ENCODE measurements at places on chromosomes 6 and 20.
A peak's percentile ranks its signal among the peaks of the same experiment; 100 is the strongest.

GRCh38 chr6:161584621-161585340 lies 310.9 kb upstream of the AGPAT4 start:
- DNase-seq, result no peak

- DNase-seq, result no peak
Measured at GRCh38 chr6:144364208-144364720, 79.1 kb downstream of the UTRN start.

- no peak for DNase-seq
Measured at GRCh38 chr6:87277123-87277522, 45.3 kb upstream of the SMIM8 start.

DNA sequence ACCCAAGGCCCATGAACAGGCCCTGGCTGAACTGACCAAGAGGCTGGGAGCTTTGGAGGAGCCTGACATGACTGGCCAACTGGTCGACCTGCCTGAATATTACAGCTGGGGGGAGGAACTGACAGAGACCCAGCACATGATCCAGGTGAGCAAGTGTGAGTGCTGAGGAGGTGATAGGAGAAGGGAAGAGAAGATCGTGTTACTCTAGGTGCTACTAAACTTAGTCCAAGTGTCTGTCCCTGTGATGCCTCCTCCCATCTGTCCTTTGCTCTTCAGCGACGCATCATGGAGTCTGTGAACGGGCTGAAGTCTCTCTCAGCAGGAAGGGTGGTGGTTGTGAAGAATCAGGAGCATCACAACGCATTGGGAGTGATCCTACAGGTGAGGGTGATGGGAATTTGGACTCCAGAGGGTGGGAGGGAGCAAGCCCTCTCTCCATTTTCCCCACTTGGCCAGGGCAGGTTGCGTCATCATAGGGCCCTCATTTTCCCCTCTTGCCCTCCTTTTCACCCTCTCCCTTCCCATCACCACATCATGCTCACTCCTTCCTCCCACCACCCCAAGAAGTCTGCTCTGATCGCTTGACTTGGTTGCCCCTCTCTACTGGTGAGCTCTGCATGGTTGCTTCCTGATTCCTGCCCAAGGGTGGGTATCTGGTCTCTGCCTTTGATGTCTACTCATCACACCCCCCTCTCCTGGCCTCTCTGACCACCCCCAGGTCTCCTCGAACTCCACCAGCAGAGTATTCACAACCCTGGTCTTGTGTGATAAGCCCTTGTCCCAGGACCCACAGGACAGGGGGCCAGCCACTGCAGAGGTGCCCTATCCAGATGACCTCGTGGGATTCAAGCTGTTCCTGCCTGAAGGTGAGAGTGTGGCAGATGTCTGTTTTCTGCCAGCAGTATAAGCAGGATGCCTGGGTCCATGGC lies 4.7 kb downstream of the DXO start:
- no peak for DNase-seq

DNA sequence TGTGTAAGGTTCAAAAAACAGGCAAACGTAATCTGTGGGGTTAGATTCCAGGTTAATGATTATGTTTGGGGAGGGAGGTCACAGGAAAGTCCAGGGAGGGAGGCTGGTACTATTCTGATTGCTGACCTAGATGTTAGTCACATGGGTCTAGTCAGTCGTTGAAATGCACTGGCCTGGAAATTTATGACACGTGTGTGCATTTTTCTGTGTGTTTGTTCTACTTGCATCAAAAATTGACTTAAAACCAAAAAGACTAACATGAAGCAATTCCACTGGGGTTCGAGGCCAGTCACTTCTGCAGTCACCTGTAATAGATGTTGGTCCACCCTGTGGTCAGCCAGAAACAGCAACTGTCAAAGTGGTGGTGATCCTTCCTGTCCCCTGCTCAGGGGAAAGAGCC lies 104.2 kb upstream of the MLN start:
- no peak for DNase-seq

DNA sequence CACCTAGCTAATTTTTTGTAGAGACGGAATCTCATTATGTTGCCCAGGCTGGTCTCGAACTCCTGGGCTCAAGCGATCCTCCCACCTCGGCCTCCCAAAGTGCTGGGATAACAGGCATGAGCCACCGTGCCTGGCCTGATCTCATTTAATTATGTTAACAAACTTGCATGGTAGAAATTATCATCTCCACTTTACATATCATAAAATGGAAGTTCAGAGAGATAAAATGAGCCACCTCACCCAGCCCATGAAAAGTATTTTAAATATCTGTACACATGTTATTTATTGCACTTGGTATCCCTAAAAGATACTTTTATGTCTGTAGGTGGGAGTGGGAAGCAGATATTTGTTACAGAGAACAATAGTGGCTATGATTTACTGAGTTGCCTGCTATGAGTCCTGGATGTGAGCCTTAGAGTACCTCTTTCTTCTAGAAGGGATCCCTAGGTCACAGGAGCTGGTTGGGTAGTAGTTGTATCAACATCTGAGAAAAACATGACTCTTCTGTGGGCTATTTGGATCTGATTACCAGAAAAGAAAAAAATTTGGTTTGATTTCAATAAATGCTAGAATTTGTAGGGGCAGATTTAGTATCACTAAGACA lies 52.4 kb upstream of the EIF2S2 start:
- no peak for DNase-seq

DNA sequence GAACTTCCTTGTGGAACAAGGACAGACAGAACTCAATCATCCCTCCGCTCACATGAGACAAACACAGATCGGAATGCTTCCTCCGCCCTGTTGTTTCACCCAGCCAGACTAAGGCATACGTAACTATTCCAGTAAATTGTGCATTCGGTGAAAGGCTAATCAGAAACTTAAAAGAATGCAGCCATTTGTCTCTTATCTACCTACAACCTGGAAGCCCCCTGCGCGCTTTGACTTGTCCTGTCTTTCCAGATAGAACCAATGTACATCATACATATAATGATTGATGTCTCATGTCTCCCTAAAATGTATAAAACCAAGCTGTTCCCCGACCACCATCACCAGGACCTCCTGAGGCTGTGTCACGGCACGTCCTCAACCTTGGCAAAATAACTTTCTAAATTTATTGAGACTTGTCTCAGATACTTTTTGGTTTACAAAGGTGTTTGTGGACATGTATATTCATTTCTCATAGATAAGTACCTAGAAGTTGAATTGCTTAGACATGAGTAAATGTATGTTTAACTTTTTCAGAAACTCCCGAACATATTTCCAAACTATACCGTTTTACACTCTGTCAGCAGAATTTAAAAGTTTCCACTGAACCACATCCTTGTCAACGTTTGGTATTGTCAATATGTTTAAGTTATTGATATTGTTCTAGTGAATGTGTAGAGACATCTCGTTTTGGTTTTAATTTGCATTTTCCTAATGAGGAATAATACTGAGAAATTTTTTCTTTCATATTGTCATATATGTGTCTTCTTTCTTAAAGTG lies 197.6 kb upstream of the THBS2 start:
- DNase-seq, result no peak

DNA sequence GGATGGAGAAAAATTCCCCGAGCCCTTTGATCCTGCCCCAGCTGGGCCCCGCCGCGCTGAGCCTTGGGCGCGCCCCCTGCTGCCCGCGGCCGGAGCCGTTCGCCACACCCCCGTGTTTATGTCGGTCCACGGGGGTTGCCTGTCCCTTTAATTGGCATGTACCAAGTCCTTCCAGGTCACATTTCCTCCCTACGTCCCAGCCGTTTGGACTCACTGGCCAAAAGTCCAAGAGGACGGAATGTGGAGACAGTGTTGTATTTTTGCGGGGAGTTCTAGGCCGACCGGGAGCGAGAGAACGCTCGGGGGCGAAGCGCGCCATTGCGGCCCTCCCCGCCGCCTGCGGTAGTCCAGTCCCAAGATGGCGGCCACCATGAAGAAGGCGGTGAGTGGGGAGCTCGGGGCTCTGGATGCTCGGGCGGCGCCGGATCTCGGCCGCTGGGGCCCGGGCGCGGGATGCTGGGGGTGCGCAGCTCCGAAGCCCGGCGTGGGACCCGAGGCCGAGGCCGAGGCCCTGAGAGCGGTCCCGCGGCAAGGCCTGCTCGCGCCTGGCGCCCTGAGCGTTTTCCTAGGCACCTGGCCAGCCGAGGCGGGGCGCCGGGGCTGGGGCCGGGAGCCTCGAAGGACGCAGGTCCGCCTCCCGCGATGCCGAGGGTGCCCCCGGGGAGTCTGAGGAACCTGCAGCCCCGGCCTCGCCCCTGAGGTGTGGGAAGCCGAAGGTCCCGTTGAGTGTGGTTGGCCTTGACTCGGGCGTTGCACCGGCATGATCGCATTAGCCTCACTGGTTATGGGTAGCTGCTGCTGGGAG lies at the start of gene PFDN4:
PFDN4 (plus strand) TSS at position 345 of the 805 bp plus-strand sequence; CDS start at position 359, 14 bp downstream.
- peak; percentile 65 for DNase-seq

GRCh38 chr6:14440215-14440910 lies 322.8 kb downstream of the CD83 start:
- no peak for DNase-seq

DNA sequence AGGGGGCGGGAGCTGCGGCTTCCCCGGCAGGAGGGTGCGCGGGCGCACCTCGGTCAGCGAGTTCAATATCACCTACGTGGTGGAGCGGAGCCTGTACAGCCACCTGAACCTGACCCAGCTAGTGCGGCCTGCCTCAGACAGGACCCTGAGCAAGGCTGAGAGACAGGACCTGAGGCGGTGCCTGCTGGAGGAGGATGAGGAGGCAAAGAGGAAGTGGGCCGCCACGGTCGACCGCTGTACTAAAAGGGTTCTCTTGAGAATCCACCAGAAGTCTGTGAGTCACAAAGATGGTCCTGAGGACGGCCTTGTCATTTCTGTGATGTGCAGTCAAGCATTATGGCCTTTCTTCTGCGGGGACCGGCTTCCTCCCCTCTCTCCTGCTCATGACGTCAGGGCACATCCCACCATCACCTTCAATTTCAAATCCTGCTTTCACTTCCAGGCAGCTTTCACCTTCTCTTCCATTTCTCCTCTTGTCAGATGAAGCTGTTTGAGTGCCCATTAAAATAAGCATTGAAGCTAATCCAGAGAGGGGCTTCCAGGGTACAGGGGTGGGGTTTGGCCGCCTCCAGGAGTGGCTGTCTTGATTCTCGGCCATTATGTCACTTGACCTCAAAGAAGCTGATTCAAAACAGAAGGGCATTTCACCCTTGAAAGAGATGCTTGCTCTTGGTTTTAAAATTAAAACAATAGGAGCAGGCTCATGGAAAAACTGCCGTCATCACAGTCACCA lies 177.6 kb downstream of the SASH1 start:
- no peak for DNase-seq

DNA sequence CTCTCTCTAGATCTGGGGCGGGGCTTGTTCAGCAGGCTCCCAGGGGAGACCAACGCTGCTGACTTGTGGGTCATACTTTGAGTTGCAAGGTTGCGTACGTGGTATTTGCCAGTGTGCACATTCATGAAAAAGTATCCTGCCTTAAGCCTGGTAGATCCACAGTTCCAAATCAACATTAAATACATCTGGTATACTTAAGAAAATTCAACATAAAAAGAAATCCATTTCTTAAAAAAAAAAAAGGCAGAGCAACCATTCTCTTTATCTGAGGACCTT lies 81.4 kb downstream of the SLC22A3 start:
- DNase-seq, result no peak

DNA sequence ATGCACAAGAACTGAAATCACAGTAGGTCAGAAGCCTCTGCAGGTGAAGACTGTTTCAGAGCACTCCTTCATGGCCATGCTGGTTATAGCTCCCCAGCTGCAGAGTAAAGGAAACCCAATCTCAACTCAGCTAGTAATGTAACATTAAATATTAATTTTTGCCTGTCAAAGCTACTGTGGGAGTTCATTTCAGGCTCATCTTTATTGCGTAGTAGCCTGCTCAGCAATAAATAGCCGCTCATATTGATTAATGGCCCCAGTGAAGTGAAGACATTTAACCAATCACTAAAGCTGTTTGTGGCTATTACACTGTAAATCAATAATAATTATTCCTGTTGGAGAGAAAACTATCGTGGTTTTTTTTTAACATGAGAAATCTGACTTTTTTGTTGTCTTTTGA lies 101.7 kb downstream of the FRK start:
- no peak for DNase-seq

- no peak for DNase-seq
Measured at GRCh38 chr6:170553534-170554012, 466 bp upstream of the PSMB1 start.

DNA sequence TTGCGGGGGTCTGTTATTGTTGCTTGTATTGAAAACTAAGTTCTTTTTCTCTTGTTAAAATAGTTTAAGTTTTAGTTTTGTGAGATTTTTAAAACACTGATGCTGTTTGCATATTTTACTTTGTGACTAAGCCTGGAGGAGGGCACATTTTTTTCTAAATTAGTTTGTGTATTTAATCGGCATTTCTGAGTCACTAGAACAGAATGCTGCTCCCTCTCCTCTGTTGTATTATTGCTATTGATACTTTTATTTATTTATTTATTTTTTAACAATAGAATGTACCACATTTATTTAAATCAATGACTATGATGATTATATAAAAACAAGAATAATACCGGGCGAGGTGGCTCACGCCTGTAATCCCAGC lies 5.1 kb upstream of the FAM50B start:
- peak; percentile 53 for DNase-seq

- no peak for DNase-seq
Measured at GRCh38 chr6:3841066-3841454, 8.1 kb upstream of the FAM50B start.

GRCh38 chr20:14919501-14920081 lies 582.2 kb upstream of the FLRT3 start:
- no peak for DNase-seq

GRCh38 chr20:35586751-35587425 lies 28.7 kb upstream of the SPAG4 start:
- DNase-seq, result no peak

- DNase-seq, result no peak
Measured at GRCh38 chr6:53066077-53066417, 843 bp downstream of the FBXO9 start.
